Stimulated activated CD4-positive, alpha-beta T cell treated with anti-CD3 and anti-CD28 coated beads, Interleukin-12 subunit alpha, Interleukin-12 subunit beta, amount 100 ng/mL, for 24 hours (primary cell): ENCODE measurements at places on chromosomes 4 and X.

- no peak for DNase-seq
Measured at GRCh38 chr4:137307806-137308205, 224.5 kb downstream of the PCDH18 start.

DNA sequence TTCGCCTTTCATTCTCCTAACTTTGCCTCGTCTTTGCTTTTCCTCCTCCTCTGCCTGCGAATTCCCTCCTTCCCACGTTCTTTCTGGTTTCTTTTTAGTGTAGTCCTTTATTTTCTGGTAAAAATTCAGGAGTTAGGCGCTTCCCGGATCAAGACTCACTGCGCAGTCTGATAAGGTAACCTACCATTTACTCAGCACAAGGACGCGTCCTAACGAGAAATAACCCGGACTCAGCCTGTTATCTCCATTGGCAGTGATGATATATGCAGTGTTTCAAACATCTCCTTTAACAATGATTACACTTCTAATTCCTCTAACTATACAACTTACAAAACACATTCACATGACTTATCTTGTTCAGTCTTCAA is 357 bp upstream of the ETNPPL start:
- DNase-seq, result no peak

DNA sequence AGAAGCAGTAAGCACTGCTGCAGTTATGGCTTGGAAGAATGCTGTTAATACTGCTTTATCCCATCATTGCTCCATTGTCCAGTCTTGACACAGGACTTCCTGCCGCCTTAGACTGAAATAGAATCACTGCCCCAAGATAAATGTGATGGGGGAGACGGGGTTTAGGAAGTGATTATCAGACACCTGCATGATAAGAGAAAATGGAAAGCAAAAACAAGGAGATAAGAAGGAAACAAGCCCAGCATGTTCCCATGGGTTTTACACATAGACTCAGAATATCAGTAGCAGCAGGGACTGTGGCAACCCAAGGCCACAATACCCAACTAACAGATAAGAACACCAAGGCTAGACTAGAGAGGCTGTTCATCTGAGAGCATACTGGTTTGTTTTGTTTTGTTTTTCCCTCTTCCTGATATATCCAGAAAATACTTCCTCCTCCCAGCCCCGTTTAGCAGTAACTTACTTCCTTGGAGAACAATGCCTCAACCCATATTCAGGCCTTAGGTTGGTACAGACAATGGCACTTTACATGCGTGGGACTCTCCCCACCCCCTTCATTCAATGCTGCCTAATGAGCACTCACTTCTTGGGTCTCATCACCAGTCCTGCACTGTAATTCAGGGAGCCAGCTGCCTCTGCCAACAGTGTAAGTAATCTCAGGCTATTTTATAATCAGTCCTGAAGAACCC is 232.6 kb downstream of the CBR4 start:
- DNase-seq, result no peak

DNA sequence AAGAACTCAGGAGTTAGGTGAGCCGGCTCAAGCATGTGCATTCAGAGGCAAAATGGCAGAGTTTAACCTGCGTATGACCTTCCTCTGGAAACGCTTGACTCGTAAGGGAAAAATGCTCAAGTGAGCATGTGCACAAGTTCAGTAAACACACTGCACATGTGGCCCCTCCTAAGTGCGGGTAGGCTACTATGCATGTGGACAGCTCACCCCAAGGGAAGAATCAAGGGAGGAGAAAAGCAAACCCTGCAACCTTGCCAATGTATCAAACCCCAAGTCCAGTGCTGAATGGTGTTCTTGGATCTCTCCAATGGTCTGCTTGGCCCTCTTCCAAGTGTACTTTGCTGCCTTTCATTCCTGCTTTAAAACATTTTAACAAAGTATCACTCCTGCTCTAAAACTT is 407.1 kb downstream of the ADAM29 start:
- DNase-seq, result no peak

DNA sequence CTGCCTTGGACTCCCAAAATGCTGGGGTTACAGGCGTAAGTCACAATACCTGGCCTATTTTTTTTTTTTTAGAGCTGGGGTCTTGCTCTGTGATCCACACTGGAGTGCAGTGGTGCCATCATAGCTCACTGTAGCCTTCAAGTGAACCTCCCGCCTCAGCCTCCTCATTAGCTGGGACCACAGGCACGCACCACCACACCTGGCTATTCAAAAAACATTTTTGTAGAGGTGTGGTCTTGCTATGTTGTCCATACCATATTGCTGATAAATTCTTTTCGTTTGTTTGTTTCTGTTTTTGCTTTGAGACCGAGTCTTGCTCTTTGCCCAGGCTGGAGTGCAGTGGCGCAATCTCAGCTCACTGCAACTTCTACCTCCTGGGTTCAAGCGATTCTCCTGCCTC is 21.6 kb downstream of the ENOPH1 start:
- DNase-seq, result no peak

GRCh38 chr4:65367306-65367705 is 303.0 kb downstream of the EPHA5 start:
- no peak for DNase-seq

DNA sequence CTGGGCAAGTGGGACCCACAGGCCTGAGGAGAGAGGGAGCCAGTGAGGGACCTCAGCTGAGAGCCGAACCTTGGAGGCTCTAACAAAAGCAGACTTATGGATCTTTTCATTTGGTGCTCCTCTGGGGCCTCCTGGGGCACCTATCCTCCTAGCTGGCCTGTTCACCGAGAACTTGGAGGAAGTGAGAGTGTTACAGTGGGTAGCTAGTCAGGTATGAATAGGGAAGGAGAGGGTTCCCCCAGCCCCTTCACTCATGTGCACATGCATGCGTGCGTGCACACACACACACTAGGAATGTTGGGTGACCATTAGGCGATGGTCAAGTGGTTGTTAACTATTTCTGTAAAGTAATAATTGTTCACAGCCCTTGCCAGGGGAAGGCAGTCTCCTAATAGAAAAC is 18.6 kb upstream of the TMEM185A start:
- no peak for DNase-seq

GRCh38 chr4:153789741-153790499 is 1.0 kb upstream of the SFRP2 start:
- no peak for DNase-seq
